ENCODE measurements at places on chromosomes 7 and 10. TPM values are rescaled to one million over a fixed set of nuclear protein-coding genes. Genes with fewer than 3 reads are reported as not detected.

Gene SLC18A2
- total RNA-seq = 0.12 TPM

Gene DGKB
- not detected for total RNA-seq

GRCh38 chr7:140230516-140230860 lies 53.7 kb upstream of the KDM7A start:
- peak; percentile 89 for DNase-seq

GRCh38 chr7:18402488-18403183 lies 92.9 kb upstream of the HDAC9 start:
- no peak for DNase-seq

GRCh38 chr10:60367431-60367830 lies 22.2 kb downstream of the ANK3 start:
- DNase-seq = no peak

DNA sequence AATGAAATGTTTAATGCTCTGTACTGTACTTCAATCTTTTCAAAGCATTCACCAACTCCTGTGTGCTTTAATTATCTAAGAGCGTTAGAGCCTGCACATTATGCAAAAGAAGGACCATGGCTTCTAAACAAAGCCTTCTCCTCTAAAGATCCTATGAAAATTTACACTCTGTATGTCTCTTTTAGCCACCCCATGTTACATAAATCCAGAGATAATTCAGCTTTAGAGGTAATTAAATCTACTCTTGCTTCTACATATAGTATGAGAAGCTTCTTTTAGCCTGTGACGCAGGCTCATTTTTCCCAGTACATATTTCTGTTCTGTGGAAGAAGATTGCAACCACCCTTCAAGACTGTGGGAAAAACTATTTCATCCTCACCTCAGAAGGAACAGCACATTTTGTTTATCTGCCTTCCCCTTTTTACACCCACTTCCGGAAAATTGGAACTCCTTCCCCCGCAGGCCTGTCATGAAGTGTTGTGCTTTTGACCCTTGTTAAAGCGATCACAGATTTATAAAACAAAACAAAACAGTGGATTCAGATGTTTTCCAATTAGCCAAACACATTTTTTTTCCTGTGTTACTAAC lies 8.1 kb upstream of the TAS2R16 start:
- no peak for DNase-seq
